Upper lobe of left lung (tissue), 6 donors: ENCODE measurements at places on chromosomes 6 and 20. TPM values are rescaled to one million over a fixed set of nuclear protein-coding genes. Genes with fewer than 3 reads are reported as not detected.
A peak's percentile ranks its signal among the peaks of the same experiment; 100 is the strongest.

- H3K27me3 ChIP-seq = no peaks in the 10 kb centered on the region
- no peaks in the 10 kb centered on the region for H3K4me1 ChIP-seq
- DNase-seq = no peak
- H3K36me3 ChIP-seq = no peaks in the 10 kb centered on the region
These were observed 445.8 kb upstream of the JAG1 start for GRCh38 chr20:11119573-11119972.

- H3K27ac ChIP-seq = no peak overlapping the region
- no peaks in the 10 kb centered on the region for H3K36me3 ChIP-seq
- DNase-seq = no peak
- no peak overlapping the region for H3K4me3 ChIP-seq
- no peaks in the 10 kb centered on the region for H3K27me3 ChIP-seq
- H3K4me1 ChIP-seq = peaks cover 14% of the 10 kb centered on the region
These were observed 100.3 kb downstream of the TMEM242 start for GRCh38 chr6:157223021-157223430.

DNA sequence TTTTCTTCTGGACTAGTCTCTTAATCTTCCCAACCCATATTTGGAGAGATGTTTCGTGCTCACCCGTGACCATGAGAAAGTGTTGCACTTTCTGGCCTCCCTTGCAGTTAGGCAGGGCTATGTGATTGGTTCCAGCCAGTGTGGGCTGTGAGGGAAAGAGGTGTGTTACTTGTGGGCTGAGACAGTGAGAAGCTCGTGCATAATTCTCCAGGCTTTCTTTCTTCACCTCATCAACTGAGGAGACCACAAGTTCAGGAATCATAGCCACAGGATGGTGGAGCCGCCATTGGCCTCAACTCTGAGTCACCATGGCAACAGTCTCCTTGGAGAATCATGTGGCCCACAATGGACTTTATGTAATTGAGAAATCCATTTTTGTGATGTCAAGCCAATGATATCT is 57.5 kb upstream of the FUCA2 start:
- H3K4me1 ChIP-seq = no peaks in the 10 kb centered on the region
- no peaks in the 10 kb centered on the region for H3K36me3 ChIP-seq
- H3K27ac ChIP-seq = no peak overlapping the region
- DNase-seq = no peak
- H3K27me3 ChIP-seq = no peaks in the 10 kb centered on the region

DNA sequence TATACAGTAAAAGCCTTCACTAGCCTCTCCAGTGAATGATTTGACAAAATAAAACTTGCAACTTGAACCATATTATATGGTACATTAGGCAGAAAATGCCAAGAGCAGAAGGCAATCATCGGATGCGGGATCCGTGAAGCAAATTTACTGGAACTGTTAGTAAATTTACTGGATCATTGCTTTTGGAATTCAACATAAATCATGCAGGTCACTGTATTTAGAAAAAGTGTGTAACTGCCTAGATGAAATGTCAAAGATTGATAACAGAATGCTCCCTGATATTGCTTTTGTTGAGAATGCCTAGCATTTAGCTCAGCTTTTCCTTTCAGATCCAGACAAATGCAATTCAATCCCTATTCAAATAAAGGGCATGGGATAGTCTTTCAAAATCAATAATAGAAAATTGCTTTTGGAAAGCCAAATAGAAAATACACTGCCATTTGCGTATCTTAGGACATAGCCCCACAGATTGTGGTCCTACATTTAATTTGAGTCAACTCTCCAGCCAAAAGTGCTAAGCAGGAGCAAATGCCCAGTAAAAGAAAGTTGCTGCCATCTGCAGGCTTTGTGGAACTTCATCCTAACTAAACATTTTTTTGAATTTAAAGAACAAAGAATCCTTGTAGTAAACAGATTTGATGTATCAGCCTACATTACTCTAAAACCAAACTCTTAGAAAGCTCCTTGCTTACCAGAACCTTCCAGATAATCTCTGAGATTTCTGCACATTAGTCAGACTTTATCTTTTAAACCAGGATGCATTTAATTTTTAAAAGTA is 109.5 kb upstream of the HSF2 start:
- no peak overlapping the region for H3K27ac ChIP-seq
- H3K4me1 ChIP-seq = no peaks in the 10 kb centered on the region
- H3K4me3 ChIP-seq = no peak overlapping the region
- no peaks in the 10 kb centered on the region for H3K36me3 ChIP-seq

- H3K4me1 ChIP-seq = peaks cover 38% of the 10 kb centered on the region
- no peaks in the 10 kb centered on the region for H3K36me3 ChIP-seq
- H3K27me3 ChIP-seq = no peaks in the 10 kb centered on the region
- peak overlapping the region; percentile 99 for H3K4me3 ChIP-seq
These were observed 1.4 kb downstream of the RREB1 start for GRCh38 chr6:7108964-7109836.

DNA sequence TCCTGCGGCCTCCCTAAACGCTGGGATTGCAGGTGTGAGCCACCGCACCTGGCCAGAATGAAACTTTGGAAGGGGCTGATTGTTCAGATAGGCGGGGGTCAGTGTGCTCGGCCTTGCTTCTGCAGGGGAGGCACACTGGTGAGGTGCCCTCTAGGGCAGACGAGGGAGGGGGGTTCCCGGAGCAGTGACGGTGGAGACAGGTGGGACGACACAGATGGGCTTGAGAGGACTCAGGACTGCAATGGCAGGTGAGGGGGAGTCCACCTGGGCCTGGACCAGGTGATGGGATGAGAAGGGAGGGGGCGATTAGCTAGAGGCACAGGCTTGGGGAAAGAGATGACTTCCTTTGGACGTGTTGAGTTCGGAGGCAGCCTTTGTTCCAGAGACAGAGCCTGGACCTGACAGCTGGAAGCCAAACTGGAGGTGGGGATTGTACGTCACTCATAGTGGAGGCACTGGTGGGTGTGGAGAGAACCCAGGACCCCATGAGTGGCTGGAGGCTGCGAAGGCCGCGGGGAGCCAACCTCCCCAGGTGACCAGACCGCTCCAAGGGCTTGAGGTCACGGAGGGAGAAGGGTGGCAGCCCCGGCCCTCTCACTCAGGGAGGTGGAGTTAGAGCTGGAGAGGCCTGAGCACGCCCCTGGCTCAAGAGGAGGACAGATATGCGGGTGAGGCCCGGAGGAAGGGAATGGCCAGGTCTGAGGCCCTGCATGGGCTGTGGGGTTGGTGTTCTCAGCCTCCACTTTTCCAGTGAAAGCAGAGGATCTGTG is 10.5 kb upstream of the MAP1LC3A start:
- no peaks in the 10 kb centered on the region for H3K36me3 ChIP-seq
- no peaks in the 10 kb centered on the region for H3K27me3 ChIP-seq
- H3K4me1 ChIP-seq = peaks cover 4% of the 10 kb centered on the region

DNA sequence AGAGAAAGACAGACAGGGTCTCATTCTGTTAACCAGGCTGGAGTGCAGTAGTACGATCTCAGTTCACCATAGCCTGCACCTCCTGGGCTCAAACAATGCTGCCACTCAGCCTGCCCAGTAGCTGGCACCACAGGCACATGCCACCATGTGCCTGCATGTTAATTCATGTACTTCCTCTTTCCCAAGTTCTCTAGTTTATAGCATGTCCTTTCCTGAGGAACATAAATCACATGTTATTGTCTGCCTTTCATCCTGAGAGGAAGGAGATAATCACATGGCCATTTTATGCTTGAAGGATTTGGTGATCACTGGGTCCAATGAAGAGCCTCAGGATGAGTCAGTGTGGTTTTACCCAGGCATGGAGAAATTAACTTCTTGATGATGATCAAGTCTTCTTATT is 47.9 kb downstream of the COL11A2 start:
- H3K36me3 ChIP-seq = no peaks in the 10 kb centered on the region
- H3K27me3 ChIP-seq = no peaks in the 10 kb centered on the region
- no peak for DNase-seq

DNA sequence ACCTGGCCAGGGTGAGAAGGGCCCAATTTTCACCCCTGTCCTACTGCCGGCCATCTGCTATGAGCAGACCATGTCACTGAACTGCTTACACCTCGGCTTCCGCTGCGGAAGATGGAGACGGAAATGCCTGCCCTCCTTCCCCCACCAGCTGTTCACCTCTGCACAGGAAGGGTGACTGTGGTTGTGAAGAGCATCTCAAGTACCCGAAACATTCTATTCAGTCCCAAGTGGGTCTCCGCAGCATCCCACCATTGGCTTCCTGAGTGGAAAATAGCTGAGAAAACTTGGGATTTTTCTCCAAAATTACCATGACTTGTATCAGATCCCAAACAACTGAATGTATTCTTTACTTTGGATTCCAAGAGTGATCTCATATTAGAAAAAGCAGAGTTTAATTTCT is 16.1 kb downstream of the DOK5 start:
- no peaks in the 10 kb centered on the region for H3K36me3 ChIP-seq
- no peak overlapping the region for H3K27ac ChIP-seq
- H3K27me3 ChIP-seq = no peaks in the 10 kb centered on the region
- no peak overlapping the region for H3K4me3 ChIP-seq
- H3K4me1 ChIP-seq = no peaks in the 10 kb centered on the region

DNA sequence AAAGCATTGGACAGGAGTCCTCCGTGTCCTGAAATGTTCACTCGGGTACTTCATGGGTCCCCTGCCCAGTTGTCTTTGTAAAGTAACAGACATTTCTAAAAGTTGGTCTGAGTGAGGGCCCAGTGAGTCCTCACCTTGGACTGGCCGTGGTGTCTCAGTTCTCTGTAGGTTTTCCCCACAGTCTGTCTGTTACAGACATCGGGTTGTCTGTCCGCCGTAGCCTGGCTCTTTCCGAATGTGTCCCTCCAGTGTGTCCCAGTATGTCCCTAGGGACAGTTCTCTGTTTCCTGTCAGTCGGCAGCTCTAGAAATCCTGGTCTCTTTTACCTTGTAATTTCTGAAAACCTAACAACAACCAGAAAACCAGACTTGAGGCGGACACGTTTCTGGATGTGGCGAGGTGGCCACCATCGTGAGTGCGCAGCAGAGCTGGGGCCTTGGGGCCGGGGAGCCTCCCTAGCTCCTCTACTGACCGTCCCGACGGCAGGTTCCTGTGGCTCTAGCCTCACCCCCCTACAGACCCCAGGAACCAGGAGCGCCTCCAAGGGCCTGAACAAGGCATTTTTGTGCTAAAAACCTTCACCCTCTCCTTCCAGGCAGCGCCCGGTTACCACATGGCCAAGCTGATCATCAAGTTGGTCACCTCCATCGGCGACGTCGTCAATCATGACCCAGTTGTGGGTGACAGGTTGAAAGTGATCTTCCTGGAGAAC is 42.2 kb downstream of the PYGB start:
- no peak overlapping the region for H3K4me3 ChIP-seq
- no peaks in the 10 kb centered on the region for H3K27me3 ChIP-seq
- no peak overlapping the region for H3K27ac ChIP-seq

LHFPL5 gene
- total RNA-seq = not detected
